ENCODE measurements at places on chromosomes 16 and 17.

DNA sequence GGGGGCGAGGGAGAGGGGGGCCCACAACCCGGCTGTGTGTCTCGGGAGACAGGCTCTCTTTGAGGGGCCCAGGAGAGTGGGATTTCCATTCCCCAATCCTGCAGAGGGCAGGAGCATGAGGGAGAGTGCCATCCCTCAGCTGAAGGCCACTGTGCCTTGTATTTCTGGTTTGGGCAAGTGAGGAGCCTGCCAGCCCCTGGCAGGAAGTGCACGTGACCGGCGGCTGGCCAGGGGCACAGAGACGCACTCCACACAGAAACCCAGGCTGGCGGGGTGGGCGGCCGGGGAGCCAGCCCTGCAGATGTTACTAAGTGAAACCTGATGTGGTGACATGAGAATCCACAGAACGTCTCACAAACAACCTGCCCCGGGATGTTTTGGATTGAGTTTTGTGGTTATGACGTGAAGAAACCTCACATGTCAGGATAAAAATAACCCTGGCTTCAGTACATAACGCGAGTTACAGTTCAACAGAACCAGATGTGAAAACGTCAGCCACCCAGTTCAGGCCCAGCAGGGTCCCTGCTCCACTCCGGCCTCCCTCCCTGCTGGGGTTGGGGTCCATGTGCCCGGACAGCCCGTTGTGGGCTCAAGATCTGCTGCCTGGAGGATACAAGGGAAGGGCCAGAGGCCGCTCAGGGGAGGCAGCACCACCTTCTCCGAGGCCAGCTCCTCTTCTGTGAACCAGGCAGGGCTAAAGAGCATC is 51.7 kb upstream of the MTSS2 start:
- peak; percentile 87 for DNase-seq

DNA sequence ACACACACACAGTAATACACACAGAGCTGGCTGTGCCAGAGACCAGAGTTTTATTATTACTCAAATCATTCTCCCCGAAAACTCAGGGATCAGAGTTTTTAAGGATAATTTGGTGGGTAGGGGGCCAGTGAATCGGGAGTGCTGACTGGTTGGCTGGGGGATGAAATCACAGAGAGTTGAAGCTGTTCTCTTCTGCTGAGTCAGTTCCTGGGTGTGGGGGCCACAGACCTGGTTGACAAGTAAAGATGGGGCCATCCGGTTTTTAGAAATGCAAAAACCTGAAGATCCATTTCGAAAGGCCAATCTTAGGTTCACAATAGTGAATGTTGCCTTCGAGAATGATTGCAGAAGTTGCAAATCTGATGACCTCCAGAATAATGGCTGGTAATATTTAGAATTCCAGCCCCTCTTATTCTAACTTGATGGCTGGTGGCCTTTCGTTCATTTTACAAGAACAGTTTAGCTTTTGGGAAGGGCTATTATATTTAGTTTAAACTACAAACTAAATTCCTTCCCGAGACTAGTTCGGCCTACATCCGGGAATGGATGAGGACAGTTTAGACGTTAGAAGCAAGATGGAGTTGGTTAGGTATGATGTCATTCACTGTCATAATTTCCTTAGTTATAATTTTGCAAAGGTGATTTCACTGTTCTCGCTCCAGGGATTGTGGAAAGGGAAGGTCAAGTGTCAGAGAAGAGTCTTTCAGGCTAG is 123.2 kb downstream of the KCNJ18 start:
- DNase-seq: no peak

GRCh38 chr16:30382111-30382881 is at the start of gene SEPTIN1:
Gene SEPTIN1, minus strand, starts transcription at chr16:30382561. Its CDS starts 19 bp downstream, at chr16:30382542.
- peak; percentile 59 for DNase-seq

DNA sequence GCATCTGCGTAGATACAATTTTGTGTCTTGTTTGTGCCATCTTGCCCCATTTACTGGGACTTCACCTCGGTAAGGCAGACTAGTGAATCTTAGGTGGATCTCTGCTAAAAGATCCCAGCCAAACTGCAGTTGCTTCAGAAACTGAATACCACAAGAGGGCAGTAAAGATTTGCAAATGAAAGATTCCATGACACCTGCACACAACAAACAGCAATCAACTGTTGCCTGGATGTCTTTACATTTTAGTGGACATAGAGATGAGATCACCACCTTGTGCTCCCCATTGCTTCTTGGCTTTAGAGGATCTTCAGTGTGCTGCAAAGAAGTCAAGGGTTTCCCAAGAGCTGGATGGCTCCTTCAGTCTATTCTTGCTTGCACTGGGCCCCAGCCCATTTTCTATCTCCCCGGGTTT is 119.2 kb upstream of the CACNG5 start:
- peak; percentile 37 for DNase-seq

GRCh38 chr17:34423978-34424813 is 61.2 kb upstream of the CCL1 start:
- no peak for DNase-seq

DNA sequence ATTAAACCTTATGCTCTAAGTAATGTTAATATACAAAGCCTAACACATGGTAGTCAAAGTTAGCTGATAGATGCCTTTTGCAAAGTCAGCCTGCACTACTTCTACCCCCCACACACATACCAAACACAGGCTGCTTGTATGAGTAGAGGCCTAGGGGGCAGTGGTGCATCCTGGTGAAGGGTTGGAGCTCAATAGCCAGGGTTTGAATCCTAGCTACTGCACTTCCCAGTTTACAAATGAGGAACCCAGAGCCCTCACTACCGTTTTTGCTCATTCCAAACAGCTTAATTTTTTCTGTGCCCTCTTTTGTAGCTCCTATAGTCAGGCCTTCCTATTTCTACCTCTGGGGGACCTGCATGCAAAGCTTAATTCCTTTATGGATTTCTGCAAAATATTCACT is 18.9 kb upstream of the HYDIN start:
- no peak for DNase-seq

GRCh38 chr17:32870027-32870670 is 6.8 kb downstream of the MYO1D start:
- no peak for DNase-seq

DNA sequence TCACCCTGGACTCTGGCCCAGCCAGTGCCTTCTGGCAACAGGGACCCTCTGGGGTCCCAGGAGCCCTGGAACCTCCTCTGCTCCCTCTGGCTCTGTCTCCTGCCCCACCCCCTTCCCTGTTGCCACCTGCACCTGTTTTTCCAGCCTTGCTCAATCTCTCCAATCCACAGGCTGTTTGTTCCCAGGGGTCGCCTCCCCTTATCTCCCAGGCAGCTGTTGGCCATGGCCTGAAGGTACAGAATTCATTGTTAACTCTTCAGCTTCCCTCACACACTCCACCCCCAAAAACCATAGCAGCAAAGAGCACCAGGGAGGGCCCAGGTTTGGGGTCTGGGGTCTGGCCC is 39.3 kb upstream of the TOB1 start:
- DNase-seq: no peak

DNA sequence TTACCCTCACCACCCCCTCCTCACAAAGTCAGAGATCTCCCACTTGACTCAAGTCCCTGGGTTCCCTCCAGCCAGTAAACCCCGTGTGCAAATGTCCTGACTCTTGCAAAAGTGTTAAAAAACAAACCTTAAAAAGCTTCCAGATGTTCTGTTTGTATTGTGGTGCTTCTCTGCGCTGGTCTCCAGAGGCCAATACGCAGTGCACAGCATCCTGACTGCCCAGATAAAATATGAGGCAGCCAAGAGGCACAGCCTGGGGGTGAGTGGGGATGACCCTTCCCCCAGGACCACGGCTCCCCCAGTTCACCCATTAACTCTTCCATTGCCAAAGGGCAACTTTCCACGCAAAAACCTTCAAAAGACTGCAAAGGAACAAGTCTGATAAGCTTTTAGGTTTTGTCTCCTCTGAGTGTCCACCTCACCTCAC is 291.8 kb downstream of the SOX9 start:
- no peak for DNase-seq

DNA sequence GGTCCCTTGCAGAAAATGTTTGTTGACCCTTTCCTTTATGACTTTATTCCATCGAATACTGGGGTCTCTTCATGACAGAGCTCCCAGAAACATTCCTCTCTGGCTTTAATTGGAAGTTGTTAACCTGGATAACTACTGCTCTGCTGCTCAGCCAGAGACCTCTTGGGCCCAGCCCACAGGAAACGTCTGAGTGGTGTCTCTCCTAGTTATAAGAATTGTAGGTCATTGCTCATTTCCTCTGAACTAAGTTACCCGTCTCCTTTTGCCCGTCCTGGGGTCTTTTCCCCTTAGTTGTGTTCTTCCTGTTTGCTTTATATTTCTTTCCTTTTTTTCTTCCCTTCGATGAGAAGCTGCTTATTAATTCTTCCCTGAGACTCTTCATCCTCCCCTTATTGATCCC is 9.0 kb downstream of the MAP2K6 start:
- no peak for DNase-seq

DNA sequence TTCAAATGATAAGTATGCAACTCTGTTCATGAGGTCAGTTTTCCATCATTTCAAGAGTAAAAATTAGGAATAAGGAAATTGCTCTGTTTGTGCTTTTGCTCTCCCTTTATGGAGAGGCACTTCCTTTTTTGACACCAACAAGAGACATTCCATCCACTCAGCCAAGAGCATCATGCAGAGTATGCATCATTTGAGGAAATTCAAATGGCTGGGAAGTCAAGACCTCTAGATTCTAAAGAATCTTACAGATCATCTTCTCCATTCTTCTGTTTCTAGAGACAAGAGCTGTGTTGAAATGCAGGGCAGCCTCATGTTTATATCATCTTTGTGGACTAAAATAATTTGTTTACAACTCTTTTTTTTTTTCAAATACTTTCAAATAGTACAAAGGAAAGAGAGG is 669.4 kb downstream of the CDH11 start:
- no peak for DNase-seq

DNA sequence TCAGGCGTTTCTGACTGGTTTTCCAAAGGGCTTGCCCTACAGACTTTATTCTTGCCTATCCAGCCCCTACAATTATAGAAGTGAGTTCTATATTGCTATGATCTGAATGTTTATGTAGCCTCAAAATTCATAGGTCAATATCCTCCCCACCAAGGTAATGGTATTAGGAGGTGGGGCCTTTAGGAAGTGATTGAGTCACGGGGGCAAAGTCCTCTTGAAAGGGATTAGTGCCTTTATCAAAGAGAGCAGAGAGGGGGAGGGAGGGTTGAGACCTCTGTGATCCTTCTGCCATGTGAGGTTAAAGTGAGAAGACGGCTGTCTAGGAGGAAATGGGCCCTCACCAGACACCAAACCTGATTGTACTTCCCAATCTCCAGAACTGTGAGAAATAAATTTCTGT is 931 bp upstream of the CPHXL start:
- no peak for DNase-seq

DNA sequence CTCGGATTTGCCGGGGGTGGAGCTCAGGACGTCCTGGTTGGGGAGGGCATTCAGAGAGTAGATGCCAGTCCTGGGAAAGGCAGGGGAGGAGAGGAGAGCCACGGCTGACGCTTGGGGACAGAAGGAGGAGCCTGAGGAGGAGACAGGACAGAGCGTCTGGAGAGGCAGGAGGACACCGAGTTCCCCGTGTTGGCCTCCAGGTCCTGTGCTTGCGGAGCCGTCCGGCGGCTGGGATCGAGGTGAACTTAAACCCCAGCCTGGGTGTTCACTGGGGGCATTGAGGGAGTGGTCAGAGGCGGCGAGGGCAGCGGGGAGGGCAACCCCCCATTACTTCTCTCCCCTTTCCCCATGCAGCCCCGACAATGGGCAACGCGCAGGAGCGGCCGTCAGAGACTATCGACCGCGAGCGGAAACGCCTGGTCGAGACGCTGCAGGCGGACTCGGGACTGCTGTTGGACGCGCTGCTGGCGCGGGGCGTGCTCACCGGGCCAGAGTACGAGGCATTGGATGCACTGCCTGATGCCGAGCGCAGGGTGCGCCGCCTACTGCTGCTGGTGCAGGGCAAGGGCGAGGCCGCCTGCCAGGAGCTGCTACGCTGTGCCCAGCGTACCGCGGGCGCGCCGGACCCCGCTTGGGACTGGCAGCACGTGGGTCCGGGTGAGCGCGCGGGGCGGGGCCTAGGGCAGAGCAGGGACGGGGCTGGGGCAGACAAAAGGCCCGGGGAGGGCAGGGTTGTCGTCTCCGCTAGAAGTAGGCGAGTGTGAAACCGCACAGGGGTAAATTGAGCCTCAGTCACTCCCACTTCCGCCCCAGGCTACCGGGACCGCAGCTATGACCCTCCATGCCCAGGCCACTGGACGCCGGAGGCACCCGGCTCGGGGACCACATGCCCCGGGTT is 3.7 kb downstream of the NOL3 start:
- DNase-seq: no peak

DNA sequence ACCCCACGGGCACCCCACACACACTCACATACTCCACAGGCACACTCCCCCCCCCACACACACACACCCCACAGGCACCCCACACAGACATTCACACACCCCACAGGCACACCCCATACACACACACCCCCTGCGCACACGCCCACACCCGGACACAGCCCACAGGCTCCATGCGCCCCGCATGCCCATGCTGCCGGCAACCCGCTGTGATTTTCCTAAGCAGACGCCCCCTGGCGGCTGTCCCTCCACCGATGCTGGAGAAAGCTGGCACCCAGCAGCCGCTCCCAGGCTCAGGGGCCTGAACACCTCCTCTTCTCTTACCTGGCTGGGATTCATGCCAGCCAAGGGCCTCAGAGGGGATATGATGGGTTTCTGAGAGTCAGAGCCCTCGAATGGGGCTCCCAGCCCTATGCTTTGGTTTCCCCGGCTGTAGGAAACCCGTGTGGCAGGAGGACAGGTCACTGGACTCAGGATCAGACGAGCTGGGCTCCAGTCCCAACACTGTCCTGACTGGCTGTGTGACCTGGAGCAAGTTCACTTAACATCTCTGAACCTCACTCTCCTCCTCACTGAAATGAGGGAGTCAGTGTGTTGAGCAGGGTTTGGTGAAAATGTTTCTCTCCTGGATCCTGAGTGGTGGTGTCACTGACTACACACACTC is 19.6 kb upstream of the TNFRSF13B start:
- DNase-seq: peak; percentile 71

GRCh38 chr16:60199150-60199549 is 1465.0 kb upstream of the GOT2 start:
- DNase-seq: no peak

GRCh38 chr16:84582958-84583516 is 34.8 kb downstream of the COTL1 start:
- no peak for DNase-seq

DNA sequence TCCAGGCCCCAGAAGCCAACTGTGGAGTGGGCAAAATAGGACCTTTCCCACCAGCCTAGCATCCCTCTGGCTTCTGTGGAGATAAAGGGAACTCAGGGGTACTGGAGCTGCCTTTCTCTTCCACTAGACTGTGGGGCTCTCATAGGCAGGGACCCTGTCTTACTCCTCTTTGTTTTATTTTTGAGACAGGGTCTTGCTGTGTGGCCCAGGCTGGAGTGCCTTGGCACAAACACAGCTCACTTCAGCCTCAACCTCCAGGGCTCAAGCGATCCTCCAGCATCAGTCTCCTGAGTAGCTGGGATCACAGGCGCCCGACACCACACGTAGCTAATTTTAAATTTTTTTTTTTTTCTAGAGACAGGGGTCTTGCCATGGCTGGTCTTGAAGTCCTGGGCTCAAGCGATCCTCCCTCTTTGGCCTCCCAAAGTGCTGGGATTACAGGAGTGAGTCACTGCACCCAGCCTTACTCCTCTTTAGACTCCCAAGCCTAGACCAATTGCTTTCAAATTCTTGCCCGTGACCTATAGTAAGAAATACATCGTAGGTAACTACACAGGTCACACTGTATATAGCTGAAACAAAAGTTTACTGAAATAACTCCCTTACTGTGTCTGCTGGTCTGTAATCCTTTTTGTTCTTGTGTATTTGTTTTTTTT is 2.6 kb downstream of the RAI1 start:
- no peak for DNase-seq
